Transverse colon (tissue), 4 donors: ENCODE measurements at places on chromosomes 1 and 21. TPM values are rescaled to one million over a fixed set of nuclear protein-coding genes. Genes with fewer than 3 reads are reported as not detected.
A peak's percentile ranks its signal among the peaks of the same experiment; 100 is the strongest.

- DNase-seq, result peak; percentile 94
Measured at GRCh38 chr1:2575801-2576663, 10.5 kb upstream of the PRXL2B start.

- no peak for DNase-seq
Measured at GRCh38 chr1:67281244-67281643, 26.4 kb upstream of the IL12RB2 start.

DNA sequence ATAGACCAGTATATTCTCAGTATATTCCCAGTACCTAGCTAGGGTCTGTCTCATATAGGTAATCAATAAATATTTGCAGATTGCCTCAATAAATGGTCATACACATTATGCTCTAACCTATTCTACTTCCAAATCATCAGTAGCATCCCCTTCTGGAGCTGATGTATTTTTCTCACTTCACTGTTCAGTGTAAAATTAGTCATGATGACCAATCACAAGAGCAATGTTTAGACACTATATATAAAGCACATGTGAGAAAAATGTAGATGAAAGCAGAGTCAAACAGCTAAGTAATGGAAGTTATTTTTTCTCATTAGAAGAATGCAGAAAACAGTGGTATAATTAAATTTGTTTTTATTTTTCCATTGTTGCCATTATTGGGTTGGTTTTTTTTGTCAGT, 34.7 kb downstream of the EPRS1 start:
- DNase-seq, result no peak

DNA sequence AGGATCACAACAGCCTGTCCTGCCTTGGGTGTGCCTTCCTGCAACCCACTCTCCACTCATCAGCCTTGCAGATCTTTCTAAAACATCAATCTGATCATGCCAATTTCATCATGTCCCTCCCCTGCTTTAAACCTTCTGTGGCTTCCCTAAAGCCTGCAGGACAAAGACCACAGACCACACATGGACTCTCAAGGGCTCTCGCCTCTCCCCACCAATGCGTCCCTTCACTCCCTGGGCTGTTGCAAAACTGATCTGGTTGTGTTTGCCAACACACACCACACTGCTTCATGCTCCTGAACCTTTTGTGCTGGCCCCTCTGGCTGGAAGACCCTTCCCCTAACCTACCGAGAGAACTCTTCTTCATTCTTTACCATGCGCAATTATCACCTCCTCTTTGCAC, 72.4 kb downstream of the ITPKB start:
- no peak for DNase-seq

- DNase-seq, result peak; percentile 95
Measured at GRCh38 chr1:182143154-182143657, 81.7 kb upstream of the ZNF648 start.

GRCh38 chr1:178358456-178358855, 138.3 kb downstream of the CLEC20A start:
- DNase-seq, result no peak

DNA sequence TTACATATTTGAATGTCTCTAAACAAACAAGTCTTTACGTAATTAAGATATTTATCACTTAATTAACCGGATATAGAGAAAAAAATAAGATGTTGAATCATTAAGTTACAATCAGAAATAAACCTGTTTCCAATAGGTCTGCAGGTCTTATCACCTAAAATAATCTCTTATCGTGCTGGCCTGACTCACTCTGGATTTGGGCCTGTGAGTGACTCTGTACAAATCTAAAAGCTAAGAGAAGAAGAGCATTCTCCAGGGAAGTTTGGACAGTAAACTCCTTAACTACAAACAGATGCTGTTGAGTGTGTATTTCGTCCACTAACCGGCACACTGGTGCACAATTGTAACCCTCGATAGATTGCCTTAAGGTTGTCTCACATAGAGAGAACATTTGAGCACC, 25.3 kb downstream of the CEP104 start:
- DNase-seq, result no peak

GRCh38 chr1:111669268-111669667, 49.7 kb downstream of the RAP1A start:
- DNase-seq, result no peak

GRCh38 chr1:63671514-63671913, 78.3 kb downstream of the PGM1 start:
- DNase-seq, result no peak

DNA sequence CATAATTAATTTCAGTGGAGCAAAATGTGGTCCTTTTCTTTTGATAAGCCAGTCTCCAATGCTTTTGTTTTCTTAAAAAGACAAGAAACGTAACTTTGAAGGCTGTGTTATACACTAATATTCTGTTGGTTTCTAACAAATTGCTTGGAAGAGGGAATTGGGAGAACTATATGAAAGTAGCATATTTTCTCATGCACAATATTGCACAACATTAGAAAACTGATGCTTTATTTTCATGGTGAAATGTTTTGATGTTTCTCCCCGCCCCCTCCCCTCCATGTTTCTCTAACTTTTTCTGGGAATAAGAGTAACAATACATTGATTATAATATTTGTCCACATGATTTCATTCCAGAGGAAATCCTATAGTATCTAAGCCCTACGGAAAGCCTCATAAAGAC, 115.4 kb downstream of the OLFML2B start:
- no peak for DNase-seq

DNA sequence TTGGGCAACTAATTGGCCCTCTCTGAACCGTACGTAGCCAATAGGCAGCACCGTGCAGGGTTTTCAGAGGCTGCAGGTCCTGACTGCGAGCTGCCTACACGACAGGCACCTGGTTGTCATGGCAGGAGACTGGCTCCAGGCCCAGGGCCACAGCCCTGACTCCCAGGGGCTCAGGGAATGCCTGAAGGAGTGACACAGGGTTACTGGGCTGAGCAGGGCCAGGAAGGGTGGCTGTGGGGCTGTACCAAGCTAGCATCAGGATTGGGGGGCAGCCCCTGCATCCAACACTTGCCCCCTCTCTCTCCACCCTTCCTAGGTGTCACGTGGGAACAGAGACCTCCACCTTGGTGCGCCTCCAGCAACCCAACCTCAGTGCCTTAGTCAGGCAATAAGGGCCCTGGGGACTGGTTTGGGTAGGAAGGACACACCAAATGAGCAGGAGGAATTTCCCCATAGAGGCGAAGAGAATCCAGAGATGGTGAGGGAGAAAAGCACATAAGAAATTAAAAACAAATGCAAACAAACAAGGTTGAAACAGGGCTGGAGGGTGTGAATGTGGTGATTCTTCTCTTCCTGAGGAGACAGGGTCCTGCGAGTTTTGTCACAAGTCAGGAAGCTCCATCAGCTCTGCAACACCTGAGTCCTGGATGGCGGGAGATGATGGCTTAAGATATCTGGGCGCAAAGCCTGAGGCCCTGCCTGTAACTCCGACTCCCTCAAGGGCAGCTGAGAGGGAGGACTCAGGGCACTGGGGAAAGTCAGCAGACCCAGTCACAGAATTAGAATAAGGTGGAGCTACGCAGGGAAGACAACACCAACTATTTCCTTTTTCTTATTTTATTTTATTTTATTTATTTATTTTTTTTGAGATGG, 19.7 kb upstream of the RNU1-4 start:
- peak; percentile 6 for DNase-seq

GRCh38 chr1:39866767-39867166, 16.5 kb downstream of the TRIT1 start:
- DNase-seq, result no peak

DNA sequence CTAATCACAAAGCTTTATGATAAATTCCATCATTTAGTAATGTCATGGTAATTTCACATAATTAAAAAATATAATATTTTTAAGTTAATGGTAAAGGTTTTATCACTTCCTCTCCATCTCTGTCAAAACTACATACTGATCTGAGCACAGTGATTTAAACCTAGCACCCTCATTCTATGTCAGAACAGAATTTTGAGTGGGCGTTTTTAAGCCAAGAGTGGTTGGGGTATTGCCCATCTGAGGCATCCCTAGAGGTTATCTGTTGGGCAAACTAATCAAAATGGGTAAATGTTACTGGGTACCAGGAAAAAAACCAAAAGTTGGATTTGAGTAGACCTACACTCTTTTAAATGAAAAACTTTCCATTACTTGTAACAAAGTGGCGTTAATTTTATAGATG, 100.7 kb upstream of the GFI1 start:
- no peak for DNase-seq

DNA sequence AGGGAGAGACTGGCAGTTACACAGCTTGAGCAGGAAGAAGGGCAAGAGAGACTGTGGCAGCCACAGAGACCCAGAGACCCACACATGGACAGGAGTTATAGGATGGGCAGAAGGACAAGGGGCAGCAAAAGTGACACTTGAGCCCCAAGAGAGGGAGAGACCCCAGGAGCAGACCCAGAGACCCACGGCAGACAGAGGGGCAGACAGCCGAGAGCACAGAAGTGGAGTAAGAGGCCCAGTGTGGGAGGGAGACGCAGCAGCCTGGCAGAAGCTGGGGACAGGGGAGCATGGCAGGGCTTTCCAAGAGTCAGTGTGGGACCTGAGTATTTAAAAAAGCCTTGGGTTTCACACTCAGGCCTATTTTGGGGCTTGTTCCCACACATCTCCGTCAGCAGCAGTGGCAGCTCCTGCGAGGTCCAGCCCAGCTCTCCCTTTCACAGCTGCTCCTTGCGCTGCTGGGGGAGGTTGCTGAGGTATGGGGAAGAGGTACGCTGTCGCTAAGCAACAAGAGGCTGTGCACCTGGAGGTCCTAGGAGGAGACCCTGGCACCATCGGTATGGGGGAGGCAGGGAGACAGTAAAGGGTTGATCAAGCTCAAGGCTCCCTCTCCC, 9.0 kb upstream of the MEF2D start:
- DNase-seq, result peak; percentile 6

- no peak for DNase-seq
Measured at GRCh38 chr1:36728846-36729245, 246.1 kb upstream of the CSF3R start.

DNA sequence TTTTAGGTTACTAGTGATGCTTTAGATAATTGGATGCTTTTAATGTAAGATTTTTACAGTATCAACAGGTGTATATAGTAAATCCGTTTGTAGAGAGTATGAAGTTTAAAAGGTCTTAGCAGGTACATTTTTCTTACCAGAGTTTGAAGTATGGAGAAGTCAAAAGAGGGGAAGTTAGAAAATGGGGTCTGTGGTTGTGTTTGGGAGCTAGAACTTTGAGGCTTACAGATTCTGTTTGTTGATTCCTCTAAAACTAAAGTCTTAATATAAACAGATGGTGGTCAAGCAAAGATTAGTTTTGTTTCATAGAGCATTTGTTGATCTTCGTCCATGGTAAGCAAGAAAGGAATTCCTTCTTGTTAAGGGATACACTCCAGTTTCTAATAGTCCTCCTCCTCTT, 35.8 kb downstream of the CDC42 start:
- DNase-seq, result no peak

- no peak for DNase-seq
Measured at GRCh38 chr1:116739371-116740012, 14.7 kb upstream of the CD2 start.

GRCh38 chr1:113605146-113605545, 154.1 kb downstream of the PHTF1 start:
- DNase-seq, result no peak

- DNase-seq, result no peak
Measured at GRCh38 chr21:44407493-44407892, 47.8 kb upstream of the LRRC3 start.

DNA sequence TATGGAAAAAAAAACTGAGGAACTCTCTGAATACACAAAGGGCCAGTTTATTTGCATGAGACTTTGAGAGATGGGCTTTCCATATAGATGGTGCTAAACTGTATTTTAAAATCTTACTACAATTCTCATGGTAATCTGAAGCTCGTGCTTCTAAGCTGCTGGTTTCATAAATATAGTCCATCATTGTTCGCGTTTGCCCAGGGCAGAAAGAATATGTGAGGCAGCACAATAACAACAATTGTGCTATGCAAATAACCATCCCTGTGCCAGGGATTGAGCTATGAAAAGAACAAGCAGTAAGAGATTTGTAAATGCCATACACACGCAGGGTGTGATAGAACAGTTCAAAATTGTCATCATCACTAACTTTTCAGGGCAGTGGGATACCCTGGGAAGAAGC, 4.9 kb upstream of the EPS15 start:
- no peak for DNase-seq

- no peak for DNase-seq
Measured at GRCh38 chr1:179950651-179951050, 4.0 kb upstream of the CEP350 start.

GRCh38 chr21:41929248-41929647, 24.6 kb downstream of the C2CD2 start:
- DNase-seq, result no peak

DNA sequence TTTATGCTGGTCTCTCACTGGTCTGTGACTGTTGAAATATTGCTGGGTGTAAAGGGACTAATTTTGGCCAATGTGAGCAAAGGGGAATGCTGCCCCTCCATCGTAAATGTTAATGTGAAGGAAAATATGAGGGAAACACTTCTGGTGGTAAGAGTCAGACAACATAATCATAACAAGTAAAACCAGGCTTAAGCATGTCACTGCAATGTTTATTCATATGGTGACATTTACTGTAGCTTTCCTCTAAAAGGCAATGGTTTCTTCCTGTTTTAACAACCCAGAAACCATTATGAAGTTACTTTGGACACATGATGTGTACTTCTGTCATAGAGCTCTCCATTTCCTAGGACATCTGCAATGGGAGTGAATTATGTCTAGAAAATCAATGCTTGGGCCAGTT, 358.0 kb downstream of the LMO4 start:
- no peak for DNase-seq

DNA sequence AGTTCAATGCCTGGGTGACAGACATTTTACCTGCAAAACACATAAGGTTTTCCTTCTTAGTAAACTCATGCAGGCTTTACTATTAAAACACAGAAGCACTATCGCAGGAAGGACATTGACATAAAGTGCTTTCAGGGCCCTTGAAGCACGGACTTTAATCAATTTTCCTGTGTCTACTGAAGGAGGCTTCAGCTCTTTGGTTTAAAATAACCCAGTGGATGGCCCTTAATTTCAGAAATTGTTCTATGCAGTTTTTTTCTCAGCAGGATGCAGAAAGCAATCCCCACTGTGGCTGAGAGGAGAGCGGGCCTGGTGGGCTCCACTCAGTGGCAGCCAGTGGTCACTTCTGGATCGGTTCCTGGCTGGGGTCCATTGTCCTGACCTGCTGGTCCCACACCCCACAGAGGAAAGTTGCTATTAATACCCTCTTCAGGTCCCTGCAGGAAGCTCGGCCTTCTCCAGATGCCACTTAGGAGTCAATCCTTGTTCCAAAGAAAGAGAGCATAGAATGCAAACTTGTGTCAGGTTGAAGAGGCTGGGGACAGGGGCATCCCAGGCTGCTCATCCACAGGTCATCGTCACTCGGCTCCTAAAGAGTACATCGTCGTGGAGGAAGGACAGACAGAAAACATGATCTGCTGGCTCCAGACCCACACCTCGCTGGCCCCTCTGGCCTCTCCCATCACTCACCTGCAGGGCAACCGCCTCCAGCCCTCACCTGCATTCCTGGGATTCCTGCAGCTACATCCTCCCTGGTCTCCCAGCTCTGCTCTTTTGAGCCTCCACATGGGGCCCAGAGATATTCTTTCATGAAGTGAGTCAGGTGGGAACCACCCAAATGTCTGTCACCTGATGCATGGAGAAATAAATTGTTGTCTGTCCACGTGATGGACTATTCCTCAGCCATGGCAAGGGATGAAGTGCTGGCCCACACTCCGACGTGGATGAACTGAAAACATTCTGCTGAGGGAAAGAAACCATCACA, 153.1 kb downstream of the PSMG1 start:
- DNase-seq, result no peak

- DNase-seq, result no peak
Measured at GRCh38 chr1:39003281-39003680, 12.2 kb downstream of the AKIRIN1 start.

Gene TMPRSS3
- not detected for total RNA-seq

Gene OR2M7
- not detected for total RNA-seq

Gene OR2L2
- not detected for total RNA-seq

Gene OLFML2B
- 2.6 TPM for total RNA-seq

Gene CD101
- 2.3 TPM for total RNA-seq
